ENCODE measurements at places on chromosomes 12 and 14.

- DNase-seq, result no peak
These were observed 96.3 kb upstream of the EEA1 start for GRCh38 chr12:93025145-93026103.

GRCh38 chr14:93982230-93983007, 6.0 kb upstream of the ASB2 start:
- DNase-seq, result no peak

DNA sequence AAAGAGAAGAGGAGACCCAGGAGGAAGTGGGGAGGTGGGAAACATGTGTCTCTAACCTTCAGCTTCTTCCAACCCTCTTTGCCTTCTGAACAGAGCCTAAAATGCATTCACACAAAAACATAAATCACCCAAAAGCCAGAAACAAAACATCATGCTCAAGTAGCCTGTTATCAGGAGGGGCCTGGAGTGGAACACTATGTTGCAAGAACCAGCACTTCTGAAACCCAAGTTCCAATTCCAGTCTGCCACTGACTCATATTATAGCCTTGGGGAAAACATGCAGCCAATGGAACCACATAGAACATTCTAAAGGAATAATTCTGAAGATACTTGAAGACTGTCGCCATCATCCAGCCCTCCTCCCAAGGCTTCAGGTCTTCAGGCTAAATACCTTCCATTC, 169.8 kb upstream of the PLXNC1 start:
- DNase-seq, result no peak

- peak; percentile 16 for DNase-seq
These were observed 835 bp downstream of the VEZT start for GRCh38 chr12:95218150-95219133.

GRCh38 chr14:78278464-78279250, 108.5 kb downstream of the NRXN3 start:
- DNase-seq, result no peak
